CD4-positive, alpha-beta memory T cell (primary cell): ENCODE measurements at places on chromosomes 1 and 21. TPM values are rescaled to one million over a fixed set of nuclear protein-coding genes. Genes with fewer than 3 reads are reported as not detected.

RGS16 gene
- total RNA-seq, result 1.4 TPM

DNA sequence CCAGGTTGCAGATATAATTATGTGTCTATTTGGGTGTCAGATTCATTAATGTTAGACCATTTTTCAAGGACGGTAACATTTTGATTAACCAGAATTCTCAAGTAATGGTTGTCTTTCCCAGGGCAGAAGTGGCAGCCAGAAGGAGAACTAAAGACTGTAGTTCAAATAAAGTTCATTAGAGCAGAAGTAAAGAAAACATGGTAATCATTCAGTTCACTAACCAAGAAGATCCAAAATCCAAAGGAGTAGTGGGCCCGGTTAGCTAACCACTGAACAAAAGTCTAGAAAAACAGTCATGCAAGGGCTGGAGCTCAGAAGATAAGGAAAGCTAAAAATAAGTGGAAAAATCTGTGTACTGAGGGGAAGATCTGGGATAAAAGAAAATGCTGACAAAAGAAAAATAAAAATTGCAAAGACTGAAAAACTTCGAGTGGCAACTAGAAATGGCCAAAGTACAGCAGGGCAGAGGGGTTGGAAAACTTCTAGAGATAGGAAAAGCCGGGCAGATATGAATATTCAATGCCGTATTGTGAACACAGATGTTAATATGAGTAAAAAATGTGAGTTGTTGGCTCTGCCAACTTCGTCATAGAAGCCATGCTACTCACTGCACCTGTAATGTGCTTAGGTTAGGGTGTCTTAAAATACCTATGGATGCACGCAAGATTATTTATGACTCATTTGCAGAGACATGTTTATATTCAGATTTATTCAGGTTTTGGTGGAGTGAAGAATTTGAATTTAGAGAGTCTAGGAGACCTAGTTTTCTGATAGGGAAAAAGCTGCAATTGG is 925.9 kb downstream of the LTN1 start:
- no peaks in the 10 kb centered on the region for H3K4me1 ChIP-seq
- no peak overlapping the region for H3K4me3 ChIP-seq
- no peaks in the 10 kb centered on the region for H3K27me3 ChIP-seq
- no peaks in the 10 kb centered on the region for H3K36me3 ChIP-seq
- H3K27ac ChIP-seq, result no peak overlapping the region

GRCh38 chr1:101013776-101014175 is 11.8 kb downstream of the DPH5 start:
- no peak overlapping the region for H3K27ac ChIP-seq
- H3K4me1 ChIP-seq, result no peaks in the 10 kb centered on the region
- H3K36me3 ChIP-seq, result no peaks in the 10 kb centered on the region
- H3K4me3 ChIP-seq, result no peak overlapping the region
- no peaks in the 10 kb centered on the region for H3K27me3 ChIP-seq

DNA sequence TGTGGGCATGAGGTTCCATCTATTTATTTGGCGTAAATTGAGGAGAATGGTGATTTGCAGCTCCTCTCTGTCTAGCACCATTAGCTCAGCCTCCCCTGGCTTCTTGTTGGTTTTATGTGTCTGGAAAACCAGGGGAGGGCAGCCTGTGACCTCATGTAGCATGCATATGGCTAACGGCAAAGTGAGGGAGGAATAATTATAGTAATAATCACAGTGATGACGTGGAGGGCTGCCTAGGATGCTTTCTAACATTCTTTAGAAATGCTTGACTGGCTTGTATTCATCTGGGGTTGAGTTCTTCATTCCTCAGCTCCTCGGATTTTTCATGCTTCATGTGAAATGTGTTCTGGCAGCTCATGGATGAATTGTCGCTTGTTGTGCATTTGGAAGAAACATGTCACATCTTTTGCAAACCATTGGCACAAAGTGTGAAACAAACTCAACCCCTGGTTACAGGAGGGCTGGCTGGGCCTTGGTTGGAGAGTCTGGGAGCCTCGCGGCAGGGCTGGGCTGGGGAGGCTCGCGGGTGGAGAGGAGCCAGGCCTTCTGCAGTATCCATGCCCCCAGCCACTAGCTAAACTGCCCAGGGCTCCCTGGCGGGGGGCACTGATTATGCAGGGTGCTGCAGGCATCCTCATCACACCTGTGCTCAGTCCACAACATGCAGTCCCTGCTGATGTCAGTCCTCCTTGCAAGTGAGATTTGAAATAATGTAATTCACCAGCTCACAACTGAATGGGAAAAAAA is 149.6 kb downstream of the DISC1 start:
- no peak for DNase-seq
- no peaks in the 10 kb centered on the region for H3K36me3 ChIP-seq
- no peaks in the 10 kb centered on the region for H3K4me1 ChIP-seq

- peaks cover 20% of the 10 kb centered on the region for H3K4me1 ChIP-seq
- H3K36me3 ChIP-seq, result no peaks in the 10 kb centered on the region
- no peaks in the 10 kb centered on the region for H3K27me3 ChIP-seq
- no peak overlapping the region for H3K27ac ChIP-seq
- no peak overlapping the region for H3K4me3 ChIP-seq
Observed at GRCh38 chr1:223225061-223225460, 82.0 kb upstream of the TLR5 start.
